Germinal center (tissue), 1 donor: ENCODE measurements at places on chromosomes 16 and 17.

GRCh38 chr16:48498769-48499631, 111.0 kb downstream of the N4BP1 start:
- no peak for DNase-seq

DNA sequence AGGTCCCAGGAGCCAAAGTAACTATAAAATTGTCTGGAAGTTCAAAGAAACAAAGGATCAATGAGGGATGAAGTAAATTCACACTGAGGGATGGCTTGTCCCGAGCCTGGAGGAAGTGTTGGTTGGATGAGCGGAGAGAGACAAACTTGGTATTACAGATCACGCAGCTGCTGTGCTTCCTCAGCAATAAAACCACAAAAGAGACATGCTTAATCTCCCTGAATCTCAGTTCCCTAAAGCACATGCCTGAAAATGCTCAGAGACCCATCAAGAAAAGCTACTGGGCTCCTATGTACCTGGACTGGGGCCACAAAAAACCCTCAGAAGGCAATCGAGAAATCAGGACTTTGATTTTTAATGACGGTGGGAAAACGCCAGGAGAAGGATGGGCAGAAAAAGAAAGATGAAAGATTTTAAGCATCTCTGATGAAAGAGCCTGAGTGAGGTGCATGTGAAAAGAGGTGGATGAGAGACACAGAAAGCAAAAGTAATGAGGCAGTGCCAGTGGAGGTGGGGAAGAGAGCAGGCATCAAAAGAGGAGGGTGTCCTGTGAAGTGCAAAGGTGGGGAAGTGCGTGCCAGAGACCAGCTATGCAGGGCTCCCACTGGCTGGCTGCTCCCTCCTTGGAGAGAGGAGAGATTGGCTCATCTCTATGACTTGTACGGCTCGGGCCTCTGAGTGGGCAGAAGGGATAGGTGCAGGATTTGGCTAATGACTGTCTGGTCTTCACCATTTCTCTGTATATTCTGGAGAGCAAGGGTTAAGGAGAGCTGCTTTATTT, 143.7 kb downstream of the ABCC12 start:
- DNase-seq = no peak

DNA sequence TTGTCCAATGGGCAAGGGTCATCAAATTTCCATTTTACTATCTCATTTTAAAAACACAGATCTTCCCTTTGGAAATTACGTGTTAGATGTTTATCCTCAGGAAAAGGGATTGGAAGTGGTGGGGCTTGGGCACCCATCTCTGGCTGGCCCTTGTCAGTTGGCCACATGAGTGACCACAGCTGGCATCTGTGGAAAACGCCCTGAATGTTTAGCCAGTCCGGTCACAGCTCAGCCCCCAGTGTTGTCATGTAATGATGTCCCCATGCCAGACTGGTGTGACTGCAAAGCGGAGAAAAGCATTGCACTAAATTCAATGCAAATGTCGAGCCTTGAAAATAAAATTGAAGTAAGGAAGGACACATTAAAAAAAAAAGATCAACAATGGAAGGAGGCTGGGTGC, 53.0 kb downstream of the TMC6 start:
- DNase-seq = no peak

DNA sequence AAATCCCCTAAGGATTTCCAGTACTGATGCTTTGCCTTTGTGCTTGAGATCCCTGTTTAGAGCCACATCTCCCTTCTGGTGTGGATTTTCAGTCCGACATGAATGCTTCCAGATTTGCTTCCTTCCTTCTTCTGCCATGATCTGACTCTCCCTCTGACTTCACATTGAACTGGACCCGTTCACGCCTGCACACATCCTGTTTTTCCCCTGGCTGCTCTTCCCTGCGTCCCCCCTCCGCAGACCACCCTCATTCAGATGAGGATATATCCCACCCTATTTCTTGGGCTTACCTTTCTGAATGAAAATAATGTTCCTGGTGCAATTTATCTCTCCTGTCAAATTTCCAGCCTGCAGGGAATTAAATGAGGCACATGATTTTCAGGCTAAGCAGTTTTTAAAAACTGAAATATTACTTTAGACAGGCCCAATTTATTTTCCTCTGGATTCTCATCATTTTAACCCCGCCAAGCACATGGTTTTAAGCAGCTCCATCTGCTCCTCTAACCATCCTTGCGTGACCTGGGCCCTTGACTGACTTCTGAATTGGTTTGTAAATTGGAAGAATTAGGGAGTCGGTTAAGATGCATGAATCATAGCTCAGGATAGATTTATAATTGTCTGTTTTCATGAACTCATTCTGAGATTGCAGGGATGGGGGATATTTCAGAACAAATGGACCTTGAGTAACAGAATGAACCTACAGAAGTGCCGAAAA, 59.2 kb downstream of the BMERB1 start:
- no peak for DNase-seq

DNA sequence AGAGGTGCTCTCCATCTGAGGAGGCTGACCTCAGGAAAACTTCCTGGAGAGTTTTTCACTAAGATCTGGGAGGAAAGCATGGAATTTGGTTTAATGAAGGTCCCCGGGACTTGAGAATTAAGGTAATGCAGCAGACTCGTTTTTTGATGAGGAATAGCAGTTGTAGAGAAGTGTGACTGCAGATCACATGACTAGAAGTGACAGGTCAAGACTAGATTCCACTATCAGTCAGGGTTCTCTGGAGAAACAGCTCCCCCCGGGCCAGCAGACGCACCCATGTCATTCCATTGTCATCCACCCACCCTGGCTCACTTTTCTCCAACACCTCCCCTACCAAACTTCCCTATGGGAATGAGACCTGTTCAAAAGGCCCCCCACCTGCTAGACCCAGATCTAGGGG, 1.9 kb upstream of the DHRS13 start:
- DNase-seq = no peak

- DNase-seq = no peak
Observed at GRCh38 chr16:53042235-53042701, 10.4 kb downstream of the CHD9NB start.

DNA sequence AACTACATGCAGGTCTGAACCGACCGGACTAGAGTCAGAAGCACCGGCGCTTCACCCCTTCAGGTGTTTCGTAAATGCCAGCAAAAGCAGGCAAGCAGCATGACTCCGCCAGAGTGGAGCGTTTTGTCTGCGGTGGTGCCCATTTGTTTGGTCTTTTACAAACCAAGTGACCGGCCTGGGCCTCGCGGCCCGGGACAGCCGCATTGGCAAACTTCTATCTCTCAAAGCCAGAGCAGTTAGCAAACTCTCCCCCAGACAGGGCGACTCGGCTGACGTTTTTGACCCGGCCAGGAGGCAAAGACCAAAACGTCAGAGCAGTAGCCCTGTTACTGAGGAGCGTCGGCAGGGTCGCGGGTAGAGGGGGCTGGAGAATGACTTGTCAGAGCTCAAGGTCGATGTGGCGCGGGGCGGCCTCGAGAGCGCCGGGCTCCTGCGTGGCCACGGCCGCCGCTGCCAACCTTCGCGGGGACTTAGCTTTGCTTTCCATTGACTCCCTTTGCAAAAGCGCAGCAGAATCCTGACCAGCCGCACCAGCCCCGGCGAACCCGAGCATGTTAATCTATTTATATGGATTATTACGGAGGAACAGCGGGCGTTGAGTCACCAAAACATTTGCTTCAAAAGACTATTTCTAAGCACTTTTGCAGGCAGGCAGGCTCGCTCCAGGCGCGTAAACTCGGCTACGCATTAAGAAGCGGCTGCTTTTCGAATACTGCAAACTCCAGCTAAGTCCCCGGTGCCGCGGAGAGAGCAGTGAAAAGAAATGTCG, 763 bp upstream of the SOX9 start:
- DNase-seq = peak; percentile 35

DNA sequence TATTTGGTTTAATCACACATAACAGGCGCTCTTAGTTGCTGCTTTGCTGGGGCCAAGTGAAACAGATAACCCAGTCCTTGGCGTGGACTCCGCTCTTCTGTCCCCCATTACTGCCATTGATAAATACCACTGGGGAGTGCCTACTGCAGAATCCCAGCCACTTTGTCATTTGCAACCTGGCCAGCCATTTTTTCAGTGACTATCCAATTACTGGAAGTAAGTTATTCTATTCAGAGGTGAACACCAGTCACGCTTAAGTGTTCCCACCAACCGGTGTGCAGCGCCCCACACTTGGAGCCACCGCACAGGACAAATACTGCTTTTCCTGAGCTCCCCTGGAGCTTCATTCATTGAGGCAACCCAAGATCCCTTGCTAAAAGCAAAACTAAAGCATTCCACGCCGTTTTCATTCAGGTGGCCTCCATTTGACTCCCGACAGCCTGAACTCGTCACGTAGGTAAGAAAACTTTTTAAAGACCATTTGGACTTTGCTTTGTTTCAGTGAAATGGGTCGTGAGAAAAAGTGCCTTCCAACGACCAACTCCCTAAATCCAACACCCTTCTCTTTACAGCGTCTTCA, 1.8 kb downstream of the USP7 start:
- DNase-seq = no peak

- no peak for DNase-seq
Observed at GRCh38 chr17:17156107-17156506, 50.0 kb downstream of the PLD6 start.

GRCh38 chr17:49387498-49388289, 25.6 kb upstream of the ZNF652 start:
- DNase-seq = no peak

DNA sequence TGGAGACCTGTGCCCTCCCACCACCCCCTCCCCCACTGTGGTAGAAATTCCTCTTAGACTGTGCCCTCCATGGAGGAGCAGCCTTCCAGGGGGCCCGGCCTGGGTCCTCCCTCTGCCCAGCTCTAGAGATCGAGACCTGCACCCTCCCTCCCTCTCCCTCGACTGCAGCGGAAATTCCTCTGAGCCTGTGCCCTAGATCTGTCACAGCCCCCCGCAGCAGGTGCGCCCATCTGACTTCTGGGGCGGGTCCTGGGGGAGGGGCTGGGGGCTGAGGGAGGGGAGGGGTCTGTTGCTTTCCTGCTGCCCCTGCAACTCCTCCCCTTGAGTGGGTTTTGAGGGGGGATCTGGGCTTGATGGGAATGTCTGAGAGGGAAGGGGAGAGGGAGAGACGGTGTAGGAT, 177.8 kb upstream of the GSE1 start:
- no peak for DNase-seq

GRCh38 chr16:87472935-87473334, 19.9 kb downstream of the ZCCHC14 start:
- no peak for DNase-seq

DNA sequence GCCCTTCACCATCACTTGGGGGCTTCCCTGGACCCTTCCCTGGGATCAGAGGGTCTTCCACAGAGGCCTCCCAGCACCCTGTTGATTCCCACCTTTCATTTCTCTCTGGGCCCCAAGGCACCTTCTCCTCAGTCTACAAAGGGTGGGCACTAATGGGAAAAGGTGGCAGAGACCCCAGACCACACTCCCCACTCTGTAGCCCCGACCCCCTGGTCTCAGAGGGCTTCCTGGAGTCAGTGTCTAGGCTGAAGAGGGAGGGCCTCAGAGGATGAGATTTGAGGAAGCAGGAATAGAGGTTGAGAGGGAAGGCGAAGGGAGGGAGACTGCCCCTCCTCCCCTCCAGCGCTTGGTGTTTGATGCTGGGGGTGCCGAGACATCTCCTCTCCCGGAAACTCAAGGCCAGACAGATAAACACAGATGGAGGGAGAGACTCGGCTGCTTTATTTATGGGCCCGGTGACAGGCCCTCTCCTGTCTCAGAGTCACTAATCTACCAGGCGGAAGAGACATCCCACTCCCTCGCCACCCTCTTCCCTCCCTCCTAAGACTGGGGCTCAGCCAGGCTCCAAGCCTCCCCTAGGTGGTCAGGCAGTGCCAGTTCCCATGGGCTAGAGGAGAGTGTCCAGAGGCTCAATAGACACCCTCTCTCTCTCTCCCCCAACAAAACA, 18.5 kb upstream of the SP2 start:
- no peak for DNase-seq

- no peak for DNase-seq
Observed at GRCh38 chr17:83068641-83069570, 10.5 kb upstream of the METRNL start.

DNA sequence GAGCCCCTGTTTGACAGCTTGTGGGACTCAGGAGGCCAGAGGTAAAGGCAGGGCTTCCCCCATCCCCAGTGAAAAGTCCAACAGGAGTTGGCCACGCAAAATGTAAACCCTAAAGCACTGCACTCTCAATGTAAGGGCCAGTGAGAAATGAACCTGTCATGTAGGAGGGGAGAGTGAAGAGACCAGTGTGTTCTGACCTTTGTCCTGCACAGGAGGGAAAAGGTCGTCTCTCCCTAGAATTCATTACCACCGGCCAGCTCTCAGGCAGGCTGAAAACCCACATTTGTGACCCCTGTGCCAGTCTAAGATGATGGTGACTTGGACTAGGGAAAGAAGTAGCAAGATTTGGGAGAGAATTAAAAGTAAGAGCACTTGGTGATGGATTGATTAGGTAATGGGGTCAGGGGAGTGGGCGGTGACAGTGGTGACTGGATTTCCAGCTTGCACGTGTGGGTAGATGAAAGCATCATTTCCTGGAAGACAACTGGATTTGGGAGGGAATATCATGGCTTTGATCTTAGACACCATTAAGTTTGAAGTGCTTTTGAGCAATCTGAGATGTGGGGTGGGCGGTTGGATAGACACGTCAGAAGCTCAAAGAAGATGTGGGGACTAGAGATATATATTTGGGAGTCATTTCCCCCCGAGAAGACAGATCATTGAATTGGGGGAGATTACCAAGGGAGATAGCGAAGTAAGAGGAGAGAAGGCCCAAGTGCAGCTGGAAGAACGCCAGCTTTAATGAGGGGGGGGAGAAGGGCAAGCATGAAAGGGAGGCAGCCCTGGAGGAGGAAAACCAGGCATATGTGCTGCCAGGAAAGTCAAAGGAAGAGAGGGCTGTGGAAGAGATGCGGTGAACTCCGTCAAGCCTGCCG, 119.5 kb downstream of the NTN1 start:
- DNase-seq = no peak

DNA sequence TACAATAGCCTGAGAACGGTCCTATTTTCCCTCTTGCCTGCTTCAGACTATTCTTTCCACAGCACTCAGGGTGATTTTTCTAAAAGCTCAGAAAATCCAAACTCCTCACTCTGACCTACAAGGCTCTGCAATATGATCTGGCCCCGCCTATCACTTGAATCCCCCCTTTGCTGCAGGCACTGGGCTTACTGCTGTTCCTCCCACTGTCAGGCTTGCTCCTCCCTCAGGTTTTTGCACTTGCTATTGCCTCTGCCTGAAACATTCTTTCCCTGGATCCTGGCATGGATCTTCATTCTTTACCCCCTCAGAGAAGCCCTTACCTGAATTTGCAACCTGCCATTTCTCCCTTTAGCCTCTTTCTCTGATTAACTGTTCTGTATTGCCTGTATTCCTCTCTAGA, 52.3 kb downstream of the RPGRIP1L start:
- no peak for DNase-seq
